ENCODE measurements at places on chromosomes 6 and 20.

- no peak for DNase-seq
Observed at GRCh38 chr6:169168706-169169105, 84.9 kb downstream of the THBS2 start.

- no peak for DNase-seq
Observed at GRCh38 chr6:90605749-90606340, 19.0 kb upstream of the MAP3K7 start.

DNA sequence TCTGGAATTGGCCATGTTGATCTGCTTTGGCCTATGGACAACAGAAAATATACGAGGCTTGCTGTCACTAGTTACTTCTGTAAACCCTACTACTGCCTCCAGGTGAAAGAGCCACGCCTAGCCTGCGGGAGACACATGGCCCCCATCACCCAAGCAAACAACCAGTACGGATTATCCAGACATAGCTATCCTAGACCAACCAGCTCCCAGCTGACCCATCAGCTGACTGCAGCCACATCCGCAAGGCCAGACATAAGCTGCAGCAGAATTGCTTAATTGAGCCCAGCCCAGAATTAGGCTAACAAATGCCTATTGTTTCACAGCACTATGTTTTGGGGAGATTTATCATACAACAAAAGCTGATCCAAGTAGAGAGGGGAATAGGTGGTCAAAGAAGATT is 13.5 kb downstream of the REV3L start:
- DNase-seq, result no peak

- no peak for DNase-seq
Observed at GRCh38 chr6:158629367-158630221, 14.9 kb downstream of the DYNLT1 start.

Measured in activated CD8-positive, alpha-beta memory T cell treated with anti-CD3 and anti-CD28 coated beads for 48 hours (primary cell).